SHP77 treated with DMSO at 0.1 percent for 48 hours (cell line): ENCODE measurements at places on chromosomes 2 and 18.

- DNase-seq: no peak
These were observed 250.6 kb downstream of the CYP26B1 start for GRCh38 chr2:71897137-71897480.

DNA sequence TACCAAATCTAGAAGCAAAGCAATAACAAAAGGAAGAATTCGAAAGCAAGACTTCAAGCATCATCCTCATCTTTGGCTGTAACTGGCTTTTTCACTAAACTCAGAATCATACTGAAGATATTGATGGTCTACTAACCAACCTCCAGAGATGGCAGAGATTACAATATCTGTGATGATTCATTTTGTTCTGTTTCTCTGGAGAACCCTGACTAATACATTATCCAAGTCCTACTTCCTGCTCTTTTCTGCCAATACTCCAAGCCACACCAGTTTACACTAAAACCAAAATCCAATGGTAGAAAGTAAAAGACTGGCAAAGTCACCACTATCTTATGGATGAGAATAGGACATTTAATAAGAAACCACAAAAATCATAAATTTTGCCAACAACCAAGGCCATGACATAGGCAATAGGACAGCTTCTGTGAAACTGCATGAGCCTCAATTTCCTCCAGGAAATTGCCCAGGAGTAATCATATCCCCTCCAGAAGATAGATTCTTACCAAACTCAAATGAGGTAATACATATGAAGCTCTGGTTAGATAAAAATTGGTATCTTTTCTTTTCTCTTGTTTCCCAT lies 159.8 kb downstream of the METTL4 start:
- no peak for DNase-seq

DNA sequence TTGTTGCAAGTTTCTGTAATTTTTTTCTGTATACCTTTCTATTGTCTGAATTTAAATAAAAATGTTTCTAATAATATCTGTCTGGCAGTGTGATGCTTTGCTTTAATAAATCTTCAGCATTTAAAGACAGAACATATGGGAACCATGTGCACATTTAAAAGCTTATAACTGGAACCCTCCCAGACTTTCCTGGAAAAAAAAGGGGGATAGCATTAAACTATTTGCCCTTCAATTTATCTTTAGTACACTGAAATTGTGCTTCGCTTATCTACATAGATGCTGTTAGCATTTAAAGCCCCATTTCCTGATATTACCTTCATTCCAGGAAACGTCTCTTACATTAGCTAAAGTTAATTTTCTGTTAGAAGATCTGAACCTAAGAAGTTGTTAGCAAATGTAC lies 64.6 kb downstream of the ZC3H6 start:
- no peak for DNase-seq

GRCh38 chr2:83168377-83168776 lies 1290.7 kb downstream of the SUCLG1 start:
- DNase-seq: no peak

GRCh38 chr18:5424903-5425664 lies 118.7 kb downstream of the EPB41L3 start:
- no peak for DNase-seq

GRCh38 chr2:146913476-146913875 lies 931.4 kb upstream of the ACVR2A start:
- DNase-seq: no peak

DNA sequence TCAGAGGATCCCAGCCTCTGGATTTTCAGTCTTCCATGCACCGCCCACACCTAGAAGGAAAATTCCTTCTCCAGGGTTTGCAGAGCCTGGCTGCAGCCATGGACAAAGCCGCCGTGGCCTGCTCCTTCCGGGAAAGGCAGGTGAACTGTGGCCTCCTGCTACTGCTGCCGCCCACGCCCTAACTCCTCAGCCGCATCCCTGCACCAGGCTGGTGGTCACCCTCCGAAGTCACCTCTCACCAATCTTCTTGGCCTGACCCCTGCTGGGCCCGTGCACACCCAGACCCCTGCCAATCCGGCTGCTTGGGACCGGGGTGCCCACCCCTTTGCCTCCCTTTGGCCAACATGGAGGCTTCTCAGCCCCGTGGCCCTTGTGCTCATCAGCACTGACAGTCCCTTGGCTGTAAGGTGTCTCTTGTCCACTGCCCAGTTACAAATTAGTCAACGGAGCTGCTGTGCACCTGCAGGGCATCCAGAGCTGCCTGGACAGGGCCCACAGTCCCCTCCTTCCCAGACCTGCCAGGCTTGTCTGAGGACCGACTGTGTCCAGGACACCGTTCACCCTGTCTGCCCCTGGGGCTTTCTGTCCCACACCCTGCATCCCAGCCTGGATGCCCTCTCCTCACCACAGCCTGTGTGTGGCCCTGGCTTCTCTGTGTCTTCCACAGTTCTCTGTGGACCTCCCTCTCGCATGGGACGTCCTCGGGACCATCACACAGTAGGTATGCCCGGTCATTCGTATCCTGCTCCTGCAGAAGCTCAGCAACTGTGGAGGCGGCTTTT lies 130.1 kb upstream of the TPO start:
- no peak for DNase-seq

GRCh38 chr18:76674596-76674995 lies 147.8 kb upstream of the ZNF236 start:
- no peak for DNase-seq

DNA sequence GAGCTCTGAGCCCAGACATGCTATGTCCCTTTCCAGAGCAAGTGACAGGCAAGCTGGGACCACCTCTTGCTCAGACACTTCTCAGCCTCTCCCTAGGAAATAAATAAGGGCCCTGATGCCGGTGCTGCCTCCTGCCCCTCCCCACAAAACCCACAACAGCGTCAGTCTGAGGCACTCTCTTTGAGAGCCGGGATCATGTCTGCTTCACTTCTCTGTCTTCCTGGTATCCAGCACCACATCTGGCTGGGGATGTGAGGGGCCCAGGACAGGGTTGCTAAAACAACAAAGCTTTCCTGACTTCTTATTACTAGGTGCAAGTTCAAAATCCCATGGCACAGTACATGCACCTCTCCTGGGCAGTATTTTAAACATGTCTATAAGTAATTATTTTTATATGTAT lies 103.9 kb upstream of the GLI2 start:
- DNase-seq: no peak

GRCh38 chr2:10393640-10393982 lies 54.5 kb downstream of the ODC1 start:
- DNase-seq: no peak

- no peak for DNase-seq
These were observed 27.4 kb upstream of the SAG start for GRCh38 chr2:233280114-233280693.

DNA sequence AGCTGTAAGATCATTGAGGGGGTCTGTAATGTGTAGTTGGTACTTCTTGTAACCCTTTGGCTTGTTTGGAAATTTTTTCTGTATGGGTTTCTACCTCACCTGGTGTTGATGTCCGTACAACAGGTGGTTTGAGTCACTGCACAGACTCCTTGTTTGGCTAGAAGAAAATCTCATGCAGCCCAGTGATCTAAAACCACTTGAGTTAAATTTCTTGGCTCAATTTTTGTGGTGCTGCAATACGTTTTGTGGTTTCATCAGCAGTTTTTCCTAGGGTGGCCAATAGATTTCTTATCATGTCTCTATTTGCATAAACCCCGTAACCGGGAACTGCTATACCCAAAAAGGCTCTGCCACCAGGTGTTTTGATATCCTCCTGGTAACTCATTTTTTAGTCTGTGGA lies 43.4 kb downstream of the CERS6 start:
- DNase-seq: no peak

DNA sequence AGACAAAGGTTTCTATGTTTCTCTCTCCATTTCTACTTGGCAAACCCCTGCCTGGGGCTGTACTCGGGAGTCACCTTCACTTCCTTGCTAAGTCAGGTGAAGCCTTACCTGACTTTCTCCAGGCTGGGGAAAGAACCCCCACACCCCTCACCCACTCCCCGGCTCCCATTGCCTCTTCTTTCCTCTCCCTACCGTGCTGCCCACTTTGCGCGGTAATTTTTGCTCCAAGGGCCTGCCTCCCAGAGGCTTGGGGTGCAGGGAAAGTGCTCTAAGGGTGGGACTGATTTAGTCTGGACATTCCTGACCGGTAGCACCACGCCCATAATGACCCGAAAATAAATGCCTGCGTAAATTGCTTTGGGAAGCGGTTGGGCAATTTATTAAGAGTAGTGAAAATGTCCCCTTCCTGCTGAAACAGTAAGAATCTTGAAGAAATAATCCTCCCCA lies 49.1 kb upstream of the ATP6V1B1 start:
- DNase-seq: no peak

DNA sequence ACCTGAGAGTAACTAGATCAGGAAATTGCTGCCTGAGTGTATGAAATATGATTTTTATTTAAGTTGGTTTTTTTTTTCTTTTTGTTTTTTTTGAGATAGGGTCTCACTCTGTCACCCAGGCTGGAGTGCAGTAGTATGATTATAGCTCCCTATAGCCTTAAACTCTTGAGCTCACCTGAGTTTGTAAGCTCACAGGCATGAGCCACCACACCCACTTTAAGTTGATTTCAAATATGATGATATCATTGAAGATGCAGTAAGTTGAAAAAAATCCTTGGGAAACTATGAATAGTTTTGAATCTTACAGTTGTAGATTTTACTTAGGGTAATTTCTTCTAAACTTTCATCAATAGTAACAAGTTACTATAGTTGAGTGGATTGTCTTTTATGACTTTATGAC lies 234.7 kb downstream of the ZNF407 start:
- DNase-seq: no peak

DNA sequence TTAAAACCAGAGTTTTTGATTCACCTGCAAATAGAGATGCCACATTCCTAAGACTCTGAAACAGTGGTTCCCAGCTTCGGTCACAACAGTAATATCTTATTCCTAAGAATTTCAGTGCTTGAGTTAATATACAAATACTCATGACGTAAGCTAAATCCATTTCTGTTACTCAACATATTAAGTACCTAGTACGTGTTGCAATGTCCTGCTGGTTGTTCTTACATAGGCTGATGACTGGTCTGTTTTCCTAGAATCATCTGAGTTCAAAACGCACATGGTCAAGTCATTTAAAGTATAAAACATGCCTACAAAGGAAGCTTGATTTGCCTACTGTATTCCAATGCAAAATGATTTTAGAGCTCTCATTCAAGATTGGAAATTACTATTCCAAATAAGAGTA lies 7.2 kb downstream of the NCL start:
- DNase-seq: no peak

DNA sequence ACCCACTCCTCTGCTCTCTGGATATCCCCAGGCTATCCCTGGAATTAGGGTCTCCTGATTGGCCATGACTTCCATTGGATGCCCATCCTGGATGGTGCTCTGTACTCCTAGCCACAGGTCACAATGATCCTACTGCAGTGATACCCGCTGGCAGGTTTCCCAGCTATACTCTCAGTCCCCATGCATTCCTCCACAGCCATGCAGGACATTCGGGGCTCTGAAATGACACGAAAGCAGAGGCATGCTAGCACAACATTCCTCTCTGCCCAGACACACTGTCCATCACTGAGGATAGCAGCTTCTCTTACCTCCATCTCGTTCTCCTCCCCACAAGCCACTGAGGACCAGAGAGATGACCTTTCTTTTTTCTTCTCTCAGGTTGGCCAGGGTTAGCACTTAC lies 51.7 kb upstream of the SPATS2L start:
- no peak for DNase-seq

- no peak for DNase-seq
These were observed 83.2 kb upstream of the TNP1 start for GRCh38 chr2:216943109-216943508.

- DNase-seq: no peak
These were observed 7.3 kb downstream of the TGIF1 start for GRCh38 chr18:3457261-3457724.

DNA sequence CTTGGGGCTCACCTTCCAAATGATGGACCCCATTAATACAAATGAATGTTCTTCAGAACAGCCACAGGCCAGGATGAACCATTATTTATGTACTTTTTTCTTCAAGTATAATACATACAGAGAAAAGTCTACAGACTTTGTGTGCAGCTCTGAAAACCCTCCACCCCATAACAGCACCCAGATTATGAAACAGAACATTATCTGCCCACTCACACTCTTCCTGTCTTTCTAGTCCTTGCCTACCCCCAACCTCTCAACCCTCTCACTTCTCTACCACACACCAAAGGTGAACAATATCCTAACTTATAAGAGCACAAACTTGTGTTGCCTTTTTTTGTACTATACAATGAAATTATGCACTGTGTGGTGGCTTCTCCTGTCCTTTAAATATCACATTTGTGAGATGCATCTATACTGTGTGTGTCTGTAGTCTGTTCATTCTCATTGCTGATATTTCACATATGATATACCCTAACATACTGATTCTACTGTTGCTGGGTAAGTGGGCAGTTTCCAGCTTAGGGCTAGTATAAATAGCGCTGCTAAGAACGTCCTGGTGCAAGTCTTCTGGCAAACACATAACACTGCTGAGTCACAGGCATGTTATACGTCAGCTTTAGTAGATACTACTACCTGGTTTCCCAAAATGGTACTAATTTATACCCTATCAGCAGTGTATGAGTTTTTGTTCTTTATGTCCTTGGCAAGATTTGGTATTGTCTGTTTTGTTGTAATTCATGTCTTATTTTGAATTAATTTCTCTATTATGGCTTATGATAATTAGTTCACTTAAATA lies 1.0 kb upstream of the NPHP1 start:
- no peak for DNase-seq

GRCh38 chr18:78793313-78794070 lies 186.1 kb upstream of the SALL3 start:
- no peak for DNase-seq

- DNase-seq: no peak
These were observed 48.5 kb upstream of the DOCK10 start for GRCh38 chr2:225090746-225091145.

DNA sequence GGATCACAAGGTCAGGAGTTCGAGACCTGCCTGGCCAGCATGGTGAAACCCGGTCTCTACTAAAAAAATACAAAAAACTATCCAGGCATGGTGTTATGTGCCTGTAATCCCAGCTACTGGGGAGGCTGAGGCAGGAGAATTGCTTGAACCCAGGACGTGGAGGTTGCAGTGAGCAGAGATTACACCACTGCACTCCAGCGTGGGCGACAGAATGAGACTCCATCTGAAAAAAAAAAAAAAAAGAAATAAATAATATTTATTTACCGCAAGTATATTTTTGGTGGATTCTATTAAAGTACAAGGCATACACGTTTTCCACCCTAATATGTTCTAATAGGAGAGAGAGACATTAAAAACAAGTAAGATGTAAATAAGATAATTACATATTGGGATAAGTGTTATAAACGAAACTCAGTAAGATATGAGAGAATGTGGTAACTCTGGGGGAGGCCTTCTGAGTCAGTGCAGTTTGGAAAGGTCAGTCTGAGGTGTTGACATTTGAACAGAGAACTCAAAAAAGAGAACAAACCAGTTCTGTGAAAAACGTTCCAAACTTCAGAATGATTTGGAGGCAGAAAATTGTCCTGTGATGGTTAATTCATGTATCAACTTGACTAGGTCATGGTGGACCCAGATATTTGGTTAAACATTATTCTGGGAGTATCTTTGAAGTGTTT lies 8.8 kb upstream of the POLI start:
- no peak for DNase-seq

- DNase-seq: no peak
These were observed 209.8 kb downstream of the CELF4 start for GRCh38 chr18:37355772-37356171.

- DNase-seq: no peak
These were observed 518 bp upstream of the NFU1 start for GRCh38 chr2:69437751-69438154.

GRCh38 chr2:97806738-97807618 lies 93.6 kb downstream of the ZAP70 start:
- no peak for DNase-seq

- no peak for DNase-seq
These were observed 250.0 kb upstream of the DCC start for GRCh38 chr18:52090005-52090404.

- DNase-seq: no peak
These were observed 523.1 kb upstream of the HS6ST1 start for GRCh38 chr2:128841803-128842202.
